ENCODE measurements at places on chromosomes 16 and 17.

DNA sequence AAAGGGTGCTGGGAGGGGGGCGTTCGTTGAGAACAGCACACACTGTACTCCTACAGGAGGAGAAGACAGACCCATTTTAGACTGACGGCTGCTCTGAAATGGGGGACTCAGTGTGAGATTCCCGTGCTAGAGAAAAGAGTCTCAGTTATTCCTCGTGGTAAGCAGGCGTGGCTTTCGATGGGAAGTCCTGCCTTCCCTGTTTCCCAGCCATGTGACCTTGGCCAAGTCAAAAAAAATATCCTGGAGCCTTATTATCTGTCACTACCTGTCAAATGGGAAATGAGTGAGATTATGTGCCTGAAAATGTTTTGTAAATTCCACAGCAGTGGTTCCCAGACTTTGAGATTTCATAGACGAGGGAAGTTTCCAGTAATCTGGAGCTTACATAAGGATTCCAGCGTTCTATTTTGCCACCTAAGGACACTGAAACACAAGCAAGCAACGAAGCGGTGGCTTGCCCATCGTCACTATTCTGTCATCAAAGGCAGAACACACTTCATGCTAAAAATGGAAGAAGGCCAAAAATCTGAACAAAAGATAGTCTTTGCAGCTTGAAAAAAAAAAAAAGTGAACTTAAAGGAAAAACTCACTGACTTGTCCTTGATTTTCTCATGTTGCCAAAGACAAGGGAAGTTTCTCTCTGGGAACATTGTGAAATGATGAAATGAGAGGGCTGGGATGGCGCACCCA is 253.4 kb upstream of the RPL38 start:
- DNase-seq = no peak

DNA sequence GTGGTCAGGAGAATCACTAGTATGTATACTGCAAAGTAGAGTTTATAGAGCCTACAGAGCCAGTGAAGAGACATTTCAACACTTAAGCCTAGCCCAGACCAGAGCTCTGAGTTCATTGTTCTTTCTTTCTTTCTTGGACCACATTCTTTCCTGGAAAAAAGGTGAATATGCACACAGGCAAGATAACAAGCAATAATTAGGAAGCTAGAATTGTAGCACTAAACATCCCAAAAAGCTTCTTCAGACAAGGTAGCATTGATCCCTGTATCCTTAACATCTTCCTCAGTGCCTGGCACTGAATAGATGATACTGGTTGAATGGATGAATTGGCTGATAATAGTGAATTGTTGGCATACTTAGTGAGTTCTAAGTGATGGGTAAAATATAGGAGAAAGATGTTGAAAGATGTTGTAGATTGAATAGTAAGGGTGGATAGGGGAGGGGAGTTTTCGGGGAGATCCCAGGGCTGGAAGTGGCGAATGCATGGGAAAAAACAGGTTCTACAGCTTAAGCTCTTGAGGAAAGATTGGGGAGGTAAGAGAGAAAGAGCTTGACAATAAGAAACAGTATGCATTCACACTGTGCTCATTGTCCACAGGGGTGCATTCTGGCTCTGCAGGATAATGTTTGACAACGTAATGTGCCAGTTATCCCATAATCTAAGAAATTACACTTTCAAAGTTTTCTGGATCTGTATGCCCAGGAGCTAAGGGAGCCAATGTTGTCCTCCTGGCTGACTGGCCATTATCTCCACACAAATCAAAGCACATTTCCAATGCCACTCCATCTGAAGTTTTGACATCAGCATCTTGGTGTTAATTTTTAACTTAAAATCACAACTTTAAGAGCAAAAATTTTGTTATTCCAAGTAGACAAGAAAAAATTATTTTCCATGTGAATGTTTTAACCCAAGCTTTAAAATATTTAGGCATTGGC is 35.6 kb downstream of the TUBD1 start:
- DNase-seq = no peak

DNA sequence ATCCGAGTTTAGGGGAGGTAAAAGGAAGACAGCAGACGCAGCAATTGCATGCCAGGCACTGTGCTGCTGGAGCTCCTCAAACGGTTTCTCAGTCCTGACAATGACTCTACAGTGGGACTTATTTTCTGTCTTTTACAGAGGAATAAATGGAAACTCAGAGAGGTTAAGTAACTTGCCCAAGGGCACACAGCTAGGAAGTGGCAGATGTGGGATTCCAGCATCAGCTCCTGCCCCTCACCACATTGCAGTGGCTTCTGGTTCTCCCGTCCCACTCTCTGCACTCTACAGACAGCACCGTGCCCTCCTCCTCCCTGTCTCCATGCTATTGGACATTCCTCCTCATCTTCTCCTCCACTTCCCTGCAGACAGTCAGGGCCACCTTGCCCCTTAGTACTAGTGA is 74.2 kb upstream of the KSR1 start:
- DNase-seq = no peak

- DNase-seq = no peak
These were observed 1.1 kb downstream of the EPOP start for GRCh38 chr17:38673707-38674013.

- DNase-seq = peak; percentile 41
These were observed at the start of gene DOC2A for GRCh38 chr16:30010844-30011713. Gene DOC2A (minus strand): TSS chr16:30011027. CDS start chr16:30010222, 805 bp downstream.

GRCh38 chr17:42493319-42493718 is 34.6 kb downstream of the ATP6V0A1 start:
- DNase-seq = no peak

DNA sequence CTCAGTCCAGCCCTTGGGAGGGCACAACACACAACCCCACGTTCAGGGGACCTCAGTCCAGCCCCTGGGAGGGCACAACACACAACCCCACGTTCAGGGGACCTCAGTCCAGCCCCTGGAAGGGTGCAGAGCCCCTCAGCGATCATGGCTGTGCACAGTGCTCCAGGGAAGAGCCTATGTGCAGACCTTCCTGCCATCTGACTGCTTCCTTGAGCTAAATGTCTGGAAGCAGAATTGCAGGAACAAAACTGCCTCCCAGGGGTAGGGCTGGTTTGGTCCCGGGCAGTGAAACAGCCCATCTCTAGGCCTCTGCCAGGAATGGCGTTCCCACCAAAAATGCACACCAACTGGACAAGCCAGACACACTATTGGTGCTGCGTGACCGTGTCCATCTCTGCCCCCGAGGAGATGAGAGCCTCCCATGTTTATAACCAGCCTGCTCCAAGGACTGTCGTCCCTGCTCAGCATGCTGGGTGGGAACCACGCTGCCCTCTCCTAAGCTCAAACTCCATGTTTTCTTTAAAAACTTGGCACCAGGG is 44.0 kb downstream of the ZNF276 start:
- DNase-seq = no peak

DNA sequence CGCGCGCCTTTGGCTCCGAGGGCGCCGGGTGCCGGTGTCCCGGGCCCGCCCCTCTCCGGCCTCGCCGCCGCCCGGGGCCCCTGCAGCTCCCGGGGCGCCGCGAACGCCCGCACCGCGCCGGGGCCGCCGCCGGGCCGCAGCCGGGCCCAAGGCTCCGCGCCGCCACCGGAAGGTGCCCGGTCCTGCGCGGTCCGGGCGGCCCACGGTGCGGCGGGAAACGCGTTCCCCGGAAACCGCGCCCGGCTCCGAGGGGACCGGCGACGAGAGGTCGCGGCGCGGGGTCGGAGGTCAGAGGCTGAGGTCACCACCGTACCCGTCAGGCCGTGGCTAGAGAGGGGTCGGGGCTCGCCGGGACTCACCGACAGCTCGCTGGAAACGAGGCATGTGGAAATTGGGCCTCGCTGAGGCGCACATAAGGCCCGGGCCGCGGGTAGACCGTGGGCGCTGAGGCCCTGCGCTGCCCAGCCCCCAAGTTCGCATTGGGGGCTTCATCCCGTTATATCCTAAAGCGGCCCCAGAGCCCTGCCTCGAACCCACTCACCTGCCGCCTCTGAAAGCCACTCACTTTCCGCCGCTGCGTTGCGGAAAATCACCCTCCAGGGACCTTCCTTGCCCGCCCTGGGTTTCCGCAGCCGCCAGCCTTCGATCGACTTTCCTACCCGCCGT is at the start of gene DUS1L:
Gene DUS1L (minus strand): TSS at position 167 of the 666 bp plus-strand sequence. CDS start 745 bp downstream, outside the sequence.
- DNase-seq = peak; percentile 62

DNA sequence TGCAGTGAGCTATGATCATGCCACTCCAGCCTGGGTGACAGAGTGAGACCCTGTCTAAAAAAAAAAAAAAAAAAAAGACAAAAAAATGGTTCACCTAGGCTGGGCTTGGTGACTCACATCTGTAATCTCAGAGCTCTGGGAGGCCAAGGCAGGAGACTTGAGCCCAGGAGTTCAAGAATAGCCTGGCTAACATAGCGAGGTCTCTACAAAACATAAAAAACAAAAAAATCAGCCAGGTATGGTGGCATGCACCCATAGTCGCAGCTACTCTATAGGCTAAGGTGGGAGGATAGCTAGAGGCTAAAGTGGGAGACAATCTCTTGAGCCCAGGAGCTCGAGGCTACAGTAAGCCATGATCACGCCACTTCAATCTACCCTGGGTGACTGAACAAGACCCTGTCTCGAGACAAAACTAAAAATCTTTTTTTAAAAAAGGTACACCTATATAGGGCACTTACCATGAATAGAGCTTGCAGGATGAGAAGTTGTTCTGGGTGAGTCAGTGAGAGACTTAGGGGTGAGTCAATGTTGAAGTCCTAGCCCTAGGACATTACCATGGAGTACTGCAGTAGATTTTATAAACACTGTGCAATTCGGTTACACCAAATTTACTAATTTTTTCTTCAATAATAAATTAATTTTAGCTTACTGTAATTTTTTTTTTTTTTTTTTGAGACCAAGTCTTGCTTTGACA is 19.0 kb downstream of the USP32 start:
- DNase-seq = no peak

- no peak for DNase-seq
These were observed 22.6 kb downstream of the NACA2 start for GRCh38 chr17:61568219-61569072.

DNA sequence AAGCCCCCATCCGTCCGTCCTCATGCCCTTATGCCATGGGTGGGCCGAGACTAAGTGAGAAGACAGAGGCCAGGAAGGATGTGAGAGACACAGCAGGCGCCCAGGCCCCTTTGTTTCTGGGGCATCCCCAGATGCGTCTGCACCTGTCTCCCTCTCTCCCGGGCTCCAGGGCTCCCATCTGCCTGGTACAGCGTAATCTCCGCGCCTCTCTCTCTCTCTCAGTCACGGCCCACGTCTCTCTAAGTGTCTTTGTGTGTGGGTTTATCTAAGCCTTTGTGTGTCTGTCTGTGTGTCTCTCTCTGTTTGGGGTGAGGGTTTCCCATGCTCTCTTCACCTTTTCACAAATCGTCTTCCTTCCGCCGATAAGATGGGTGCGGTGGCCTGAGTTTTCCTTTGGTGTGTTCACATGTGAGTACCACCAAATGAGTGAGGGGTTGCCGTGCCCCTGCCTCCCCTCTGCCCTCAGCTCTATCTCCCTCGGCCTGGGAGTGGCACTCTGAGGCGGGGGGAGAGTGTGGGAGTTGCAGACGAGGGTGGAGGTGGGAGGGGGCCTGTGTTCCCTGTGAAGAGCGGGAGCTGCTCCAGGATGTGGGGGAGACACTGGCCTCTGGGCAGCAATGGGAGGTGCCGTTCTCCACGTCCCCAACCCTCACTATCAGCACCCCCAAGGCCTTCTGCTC is 25.8 kb upstream of the ABCC3 start:
- no peak for DNase-seq

DNA sequence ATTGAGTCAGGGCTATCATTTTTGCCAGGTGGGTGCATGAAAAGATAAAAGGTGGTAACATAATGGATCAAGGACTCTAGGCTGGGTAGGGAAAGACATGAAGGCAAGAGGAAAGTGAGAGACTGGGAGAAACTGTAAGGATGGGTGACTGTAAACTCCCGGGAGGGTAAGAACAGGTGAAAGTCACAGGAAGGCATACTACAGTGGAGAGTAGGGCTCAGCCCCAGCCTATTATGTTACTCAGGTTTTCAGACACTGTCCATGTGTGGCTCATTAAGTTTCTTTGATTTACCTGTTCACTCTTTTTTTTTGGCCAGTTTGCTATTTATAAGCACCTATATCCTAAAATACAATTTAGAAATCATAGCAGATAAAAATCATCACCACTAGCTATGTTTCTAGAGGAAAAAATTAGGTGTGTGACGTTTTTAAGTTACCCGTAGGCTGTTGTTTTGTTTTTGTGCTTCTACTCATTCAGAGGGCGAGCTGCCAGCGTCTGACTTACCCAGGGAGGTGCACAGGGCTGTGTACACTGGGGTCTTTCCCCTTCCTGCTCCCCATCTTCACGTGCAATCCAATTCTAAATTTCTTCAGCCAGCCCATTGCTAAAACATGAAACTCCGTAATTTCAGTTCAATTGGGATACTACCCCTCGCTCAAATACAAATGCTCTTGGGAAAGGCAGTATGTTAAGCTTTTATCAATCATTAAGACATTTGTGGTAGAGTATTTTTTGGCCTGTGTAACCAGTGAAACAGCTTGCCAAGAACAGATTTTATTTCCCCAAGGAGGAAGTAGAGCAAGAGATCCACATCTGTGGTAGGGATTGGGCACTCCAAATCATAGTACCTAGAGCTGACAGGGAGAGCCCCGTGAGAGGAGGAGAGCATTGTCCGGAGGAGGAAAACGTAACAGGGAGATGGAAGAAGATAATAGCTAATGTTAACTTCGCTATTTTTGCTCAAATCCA is 21.7 kb upstream of the VWA3A start:
- DNase-seq = no peak

GRCh38 chr16:30401768-30402425 is 5.5 kb upstream of the ZNF771 start:
- no peak for DNase-seq

GRCh38 chr16:26963109-26963508 is 103.6 kb upstream of the C16orf82 start:
- DNase-seq = peak; percentile 8

GRCh38 chr16:65201511-65201910 is 79.6 kb upstream of the CDH11 start:
- no peak for DNase-seq

GRCh38 chr17:64632194-64632593 is 29.9 kb downstream of the SMURF2 start:
- no peak for DNase-seq

GRCh38 chr16:12565423-12565822 is 238.3 kb downstream of the CPPED1 start:
- DNase-seq = no peak

- no peak for DNase-seq
These were observed 1.2 kb upstream of the AKAP10 start for GRCh38 chr17:19978805-19979211.

DNA sequence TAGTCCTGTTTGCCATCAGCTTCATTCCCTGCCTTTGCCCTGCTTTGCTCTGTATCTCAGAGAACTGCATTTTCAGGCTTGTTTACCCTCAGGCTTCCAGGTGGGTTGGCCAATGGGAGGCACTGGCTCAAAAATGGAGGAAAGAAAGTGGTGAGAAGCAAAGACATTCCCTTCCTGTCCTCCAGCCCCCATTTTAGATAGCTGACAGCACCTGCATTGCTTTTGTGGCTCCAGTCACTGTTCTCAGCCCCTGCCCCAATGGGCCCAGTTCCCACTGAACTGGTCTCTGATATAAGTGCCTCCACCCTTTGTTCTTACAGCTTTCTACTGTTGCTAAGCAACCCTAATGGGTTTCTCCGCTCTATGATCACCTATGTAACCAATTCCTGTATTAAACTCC is 19.4 kb upstream of the SDK2 start:
- DNase-seq = no peak
